Omental fat pad (tissue), 4 donors: ENCODE measurements at places on chromosomes 4 and X. TPM values are rescaled to one million over a fixed set of nuclear protein-coding genes. Genes with fewer than 3 reads are reported as not detected.

The DTHD1 gene
- total RNA-seq = 3.0 TPM

The BGN gene
- total RNA-seq = 21.6 TPM

The ZMAT1 gene
- 14.5 TPM for total RNA-seq

The CDKL5 gene
- total RNA-seq = 1.9 TPM

The RBM46 gene
- total RNA-seq = not detected

The SHROOM4 gene
- 21.8 TPM for total RNA-seq

The PRDM8 gene
- 1.7 TPM for total RNA-seq
